ENCODE measurements at places on chromosomes 12 and 14.
A peak's percentile ranks its signal among the peaks of the same experiment; 100 is the strongest.

GRCh38 chr14:58547649-58548048, 90.1 kb upstream of the DACT1 start:
- no peak for DNase-seq

GRCh38 chr12:45991284-45992249, 1.2 kb upstream of the SCAF11 start:
- DNase-seq = peak; percentile 61

- DNase-seq = peak; percentile 1
Measured at GRCh38 chr12:18391151-18391550, 129.8 kb downstream of the PIK3C2G start.

- no peak for DNase-seq
Measured at GRCh38 chr14:73457924-73458182, 493 bp downstream of the NUMB start.

DNA sequence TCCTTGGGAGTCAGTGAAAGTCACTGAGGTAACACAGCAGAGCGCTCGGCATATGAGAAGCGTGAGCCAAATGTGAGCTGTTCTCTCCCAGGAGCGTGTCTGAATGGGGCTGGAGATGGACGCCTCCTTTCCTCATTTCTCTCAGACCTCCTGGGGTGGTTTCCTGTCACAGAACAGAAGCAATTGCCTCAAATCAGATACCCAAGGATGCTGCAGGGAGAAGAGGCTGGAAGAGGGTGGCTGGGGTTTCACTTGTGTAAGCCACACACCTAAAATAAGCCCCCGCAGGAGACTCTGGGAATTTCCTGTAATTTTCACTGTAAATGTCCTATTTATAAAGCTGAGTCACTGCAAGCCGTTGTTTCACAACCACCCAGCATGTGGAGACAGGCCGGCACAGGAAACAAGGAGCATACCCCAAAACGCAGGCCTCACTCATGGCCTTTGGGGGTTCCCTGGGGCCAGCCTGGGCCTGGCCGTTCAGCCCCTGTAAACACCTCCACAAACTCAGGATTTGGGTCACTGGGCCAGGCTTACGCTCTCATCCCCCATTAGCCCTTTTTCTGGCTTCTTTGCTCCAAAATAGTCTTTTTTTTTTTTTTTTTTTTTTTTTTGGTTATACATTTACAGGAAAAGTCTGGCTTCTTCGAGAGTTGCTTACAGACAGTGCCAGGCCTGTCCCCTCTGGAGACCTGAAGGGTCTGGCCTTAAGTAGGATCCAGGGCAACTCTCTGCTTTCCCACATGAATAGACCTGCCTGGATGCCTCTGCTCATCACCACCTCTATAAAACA, 55.3 kb downstream of the VCPKMT start:
- DNase-seq = peak; percentile 93

DNA sequence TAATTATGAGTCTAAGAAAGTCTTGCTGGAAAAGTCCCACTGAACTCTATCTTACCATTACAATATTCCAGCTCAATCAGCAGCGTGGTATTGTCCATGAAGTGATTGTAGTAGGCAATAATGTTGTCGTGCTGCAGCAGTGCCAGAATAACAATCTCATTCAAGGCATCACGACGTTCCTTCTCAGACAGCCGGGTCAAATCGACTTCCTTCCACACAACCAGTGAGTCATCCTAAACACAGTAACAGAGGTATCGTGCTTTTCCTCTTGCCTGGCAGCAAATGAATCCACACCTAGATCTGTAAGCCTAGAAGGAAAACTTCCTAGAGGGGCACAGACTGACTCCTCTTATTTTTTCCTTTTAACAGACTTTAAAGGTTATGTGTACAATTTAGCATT, 2.9 kb downstream of the NEK9 start:
- DNase-seq = peak; percentile 58

DNA sequence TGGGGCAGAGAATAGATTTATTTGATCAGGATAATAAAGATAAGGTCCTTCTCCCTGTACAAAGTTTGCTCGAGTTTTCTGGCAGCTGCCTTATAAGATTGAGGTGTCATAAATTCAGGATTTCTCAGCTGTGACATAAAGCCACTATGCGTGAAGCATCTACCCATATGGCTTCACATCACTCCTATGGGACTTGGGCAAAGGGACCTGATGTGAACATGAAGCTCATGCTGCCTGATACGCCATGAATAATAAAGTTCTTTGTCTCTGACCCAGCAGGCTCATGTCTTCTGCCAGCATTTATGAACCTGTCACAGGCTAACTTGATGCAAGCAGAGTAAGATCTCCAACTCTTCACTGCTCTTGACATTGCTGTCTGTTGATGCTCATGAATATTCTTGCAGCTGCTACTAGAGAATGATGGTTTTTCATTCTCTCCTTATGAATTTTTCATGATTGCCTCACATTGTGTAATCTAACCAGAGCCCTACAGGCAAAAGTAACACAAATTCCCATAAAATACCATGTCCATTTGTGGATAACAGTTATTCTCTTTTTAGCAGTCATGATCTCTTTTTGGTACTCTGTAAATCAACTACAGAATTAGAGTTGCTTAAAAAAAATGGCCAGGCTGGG, 49.0 kb upstream of the CPNE8 start:
- DNase-seq = no peak

DNA sequence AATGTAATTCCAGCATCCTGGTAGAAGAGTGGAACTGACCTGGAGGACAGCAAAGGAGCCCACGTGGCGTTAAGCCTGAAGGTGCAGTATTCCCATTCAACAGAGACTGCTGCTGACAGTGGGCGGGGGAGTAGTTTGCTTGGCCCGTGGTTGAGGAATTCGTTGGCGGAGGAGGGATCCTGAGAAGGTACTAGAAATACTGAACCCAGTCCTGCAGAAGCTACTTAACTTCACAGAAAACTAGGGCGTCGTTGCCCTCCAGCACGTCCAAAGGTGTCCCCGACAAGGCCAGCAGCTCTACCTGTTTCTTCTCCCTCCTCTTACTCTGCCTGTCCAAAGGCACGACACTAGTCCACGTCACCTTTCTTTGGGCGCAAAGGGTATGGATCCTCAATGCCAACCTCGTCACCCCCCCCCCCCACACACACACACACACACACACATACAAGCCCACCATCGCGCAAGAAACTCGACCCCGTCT, 303 bp downstream of the PUS7L start:
- DNase-seq = peak; percentile 24

DNA sequence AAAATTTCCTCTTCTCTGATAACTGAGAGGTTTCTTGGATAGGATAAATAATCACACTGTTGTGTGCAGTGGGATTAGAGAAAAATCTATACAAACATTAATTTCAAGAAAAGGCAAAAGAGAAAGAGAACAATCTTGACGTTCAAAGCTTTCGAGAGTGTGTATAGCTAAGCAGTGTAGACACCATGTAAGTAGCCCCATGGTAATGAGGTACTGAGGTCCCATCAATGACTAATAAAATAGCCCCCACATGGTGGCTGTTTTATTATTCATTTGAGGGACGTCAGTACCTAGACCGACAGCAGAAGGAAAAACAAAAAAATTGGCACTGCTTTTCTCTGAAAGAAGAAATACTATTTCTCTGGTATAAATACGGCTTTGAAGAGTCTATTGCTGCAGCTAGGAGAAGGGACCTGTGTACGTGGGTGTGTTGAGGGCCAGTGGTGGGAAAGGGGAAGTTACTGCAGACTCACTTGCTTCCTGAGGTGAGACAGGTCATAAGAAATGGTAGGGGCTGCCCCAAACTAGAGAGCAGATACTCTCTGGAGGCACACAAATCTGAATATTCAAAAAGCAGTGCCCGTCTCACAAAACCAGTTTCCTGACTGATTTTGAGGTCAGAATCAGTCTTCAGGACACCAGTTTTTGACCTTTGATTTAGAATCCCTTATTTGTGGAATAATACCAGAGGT, 339.8 kb downstream of the EMP1 start:
- DNase-seq = no peak

GRCh38 chr14:77377502-77377844, 294 bp downstream of the SAMD15 start:
- DNase-seq = no peak

- DNase-seq = peak; percentile 43
Measured at GRCh38 chr12:105906561-105906960, 232.2 kb downstream of the NUAK1 start.

DNA sequence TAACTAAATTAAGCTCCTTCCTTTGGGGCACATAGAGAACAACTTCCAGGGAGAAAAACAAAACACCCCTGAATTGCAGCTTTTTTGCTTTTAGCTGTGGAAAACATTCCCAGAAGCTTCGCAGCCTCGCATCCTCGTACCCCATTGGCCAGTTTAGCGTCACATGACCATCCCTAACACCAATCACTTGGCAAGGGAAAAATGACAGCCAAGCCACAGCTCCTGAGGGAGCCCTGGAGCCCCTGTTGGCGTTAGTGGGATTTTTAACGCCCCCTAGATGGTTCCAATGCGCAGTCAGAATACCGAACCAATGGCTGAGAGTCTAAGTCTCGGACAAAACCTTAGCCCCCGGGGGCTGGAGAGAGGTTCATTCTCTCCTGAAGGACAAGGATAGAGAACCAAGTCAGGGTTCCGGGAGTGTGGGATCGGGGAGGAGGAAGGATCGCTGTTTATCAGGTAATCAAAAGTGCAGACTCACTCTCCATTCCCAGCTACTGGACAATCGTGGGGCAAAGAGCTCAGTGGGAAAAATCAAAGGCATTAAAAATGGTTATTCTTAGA, 135.6 kb upstream of the HIF1A start:
- DNase-seq = no peak

DNA sequence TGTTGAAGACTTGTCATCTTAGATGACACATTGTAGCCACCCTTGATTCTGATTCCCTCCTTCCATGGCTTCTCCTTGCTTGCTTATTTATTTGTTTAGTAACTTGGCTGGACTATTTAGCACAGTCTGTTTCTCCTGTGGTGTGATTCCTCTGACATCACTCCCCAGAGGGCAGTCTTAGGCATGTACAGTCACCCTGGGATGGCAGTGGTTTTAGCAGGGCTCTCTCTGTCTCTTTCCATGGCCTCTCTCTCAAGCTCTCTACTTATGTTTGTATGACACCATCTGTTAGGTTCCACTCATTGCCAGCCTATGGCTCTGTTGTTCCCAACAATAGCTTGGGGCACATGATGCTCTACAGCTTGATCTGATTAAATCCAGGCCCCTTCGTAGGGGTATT, 158.3 kb downstream of the ADGRD1 start:
- DNase-seq = peak; percentile 44

All from AG10803 (cell line).